B cell (primary cell): ENCODE measurements at places on chromosomes 11 and 22. TPM values are rescaled to one million over a fixed set of nuclear protein-coding genes. Genes with fewer than 3 reads are reported as not detected.
A peak's percentile ranks its signal among the peaks of the same experiment; 100 is the strongest.

- DNase-seq, result no peak
These were observed 8.0 kb upstream of the RAB38 start for GRCh38 chr11:88183233-88183632.

The CSKMT gene
- total RNA-seq, result 57.3 and 78.7 TPM in 2 replicates

DNA sequence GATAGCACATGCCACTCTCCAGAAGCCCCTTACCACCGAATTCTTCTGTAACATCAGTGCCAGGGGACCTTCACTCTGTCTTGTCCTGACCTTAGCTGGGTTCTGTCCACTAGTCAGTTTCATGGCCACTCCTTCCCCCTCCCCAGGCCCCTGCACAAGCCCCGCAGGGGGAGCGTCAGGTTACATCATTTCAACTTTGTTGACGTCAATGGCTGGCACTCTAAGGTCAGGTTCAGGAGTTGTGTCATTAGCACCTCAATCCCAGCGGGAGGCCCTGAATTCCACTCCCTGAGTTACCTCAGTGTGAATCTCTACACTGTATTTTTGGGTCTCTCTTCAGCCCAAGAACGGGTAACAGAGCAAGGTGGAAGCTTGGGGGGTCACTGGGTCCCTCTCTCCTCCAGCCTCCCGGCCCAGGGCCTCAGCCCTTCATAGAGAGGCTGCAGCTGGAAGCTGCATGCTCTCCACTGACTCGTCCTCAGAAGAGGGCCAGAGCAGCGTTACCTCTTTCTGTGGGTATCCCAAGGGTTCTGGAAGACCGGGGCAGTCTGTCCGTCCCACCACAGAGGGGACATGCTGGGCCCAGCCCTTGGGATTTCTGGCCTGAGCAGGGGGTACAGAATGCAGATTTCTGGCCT lies 10.3 kb downstream of the USH1C start:
- DNase-seq, result no peak

The PATE4 gene
- total RNA-seq, result not detected in 2 replicates

DNA sequence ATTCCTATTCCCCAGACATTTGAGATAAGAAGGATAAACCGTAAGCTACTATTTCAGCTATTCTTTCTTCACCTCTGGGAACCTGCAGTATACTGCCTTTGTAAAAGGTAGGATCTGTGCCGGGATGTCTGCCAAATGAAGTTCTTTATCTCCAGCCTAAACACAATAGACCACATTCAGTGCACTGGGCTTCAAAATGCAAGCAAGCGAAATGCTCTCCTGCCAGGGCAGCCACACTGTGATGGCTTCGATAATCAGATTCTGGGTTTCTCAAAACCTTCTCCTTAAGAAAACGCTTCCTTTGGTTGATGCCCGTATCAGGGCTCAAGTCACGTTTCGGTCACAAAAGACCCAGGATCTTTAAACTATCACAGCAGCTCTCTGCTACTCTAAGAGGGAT lies 299.5 kb upstream of the B3GAT1 start:
- no peak for DNase-seq

The VSIG10L2 gene
- not detected in 2 replicates for total RNA-seq

DNA sequence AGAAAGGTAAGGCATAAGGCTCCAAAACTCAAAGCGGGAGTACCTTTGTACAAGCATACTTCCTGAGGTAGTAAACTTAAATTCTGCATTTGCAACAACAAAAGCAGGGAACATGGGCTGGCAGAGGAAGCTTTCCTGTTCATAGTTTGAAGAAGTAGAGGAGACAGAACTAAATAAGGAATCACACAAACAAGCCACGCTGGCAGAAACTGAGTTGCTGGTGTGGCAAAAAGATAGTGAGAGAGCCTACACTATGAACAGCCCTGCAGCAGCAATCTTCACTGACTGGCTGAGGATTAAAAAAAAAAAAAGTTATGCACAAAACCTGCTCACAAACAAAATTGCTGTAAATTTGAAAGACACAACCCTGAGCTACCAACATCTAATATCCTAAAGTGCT lies 46.5 kb downstream of the FCHSD2 start:
- DNase-seq, result no peak

DNA sequence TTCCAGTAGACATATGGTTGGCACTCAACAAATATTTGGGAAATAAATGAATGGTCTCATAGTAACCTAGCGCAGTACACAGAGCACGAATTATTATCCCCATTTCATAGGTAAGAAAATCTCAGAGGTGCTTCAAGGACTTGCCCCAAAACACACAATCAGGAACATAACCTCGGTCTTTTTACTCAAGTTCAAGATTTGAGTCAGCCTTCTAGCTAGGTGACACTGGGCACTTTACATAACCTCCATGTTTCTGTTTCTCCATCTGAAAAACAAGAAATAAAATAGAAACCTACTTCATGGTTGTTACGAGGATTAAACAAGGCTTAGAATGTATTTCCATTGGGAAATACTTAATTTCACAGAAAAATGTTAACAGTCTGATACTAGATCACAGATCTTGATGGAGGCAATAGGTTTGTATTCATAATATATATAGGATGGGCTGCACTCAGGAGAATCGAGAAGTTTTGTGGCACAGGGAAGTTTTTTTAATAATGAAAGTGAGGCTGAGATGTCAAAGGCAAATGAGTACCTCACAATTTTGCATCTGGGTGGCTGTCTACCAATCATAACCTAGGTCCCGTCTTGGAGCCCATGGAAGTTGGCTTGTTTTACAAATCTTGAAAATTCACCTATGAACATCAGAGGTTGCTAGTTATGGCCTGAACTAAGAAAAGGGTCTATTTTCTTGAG lies 147.4 kb upstream of the ZC3H12C start:
- DNase-seq, result peak; percentile 8

The CRYBA4 gene
- total RNA-seq, result not detected in 2 replicates

DNA sequence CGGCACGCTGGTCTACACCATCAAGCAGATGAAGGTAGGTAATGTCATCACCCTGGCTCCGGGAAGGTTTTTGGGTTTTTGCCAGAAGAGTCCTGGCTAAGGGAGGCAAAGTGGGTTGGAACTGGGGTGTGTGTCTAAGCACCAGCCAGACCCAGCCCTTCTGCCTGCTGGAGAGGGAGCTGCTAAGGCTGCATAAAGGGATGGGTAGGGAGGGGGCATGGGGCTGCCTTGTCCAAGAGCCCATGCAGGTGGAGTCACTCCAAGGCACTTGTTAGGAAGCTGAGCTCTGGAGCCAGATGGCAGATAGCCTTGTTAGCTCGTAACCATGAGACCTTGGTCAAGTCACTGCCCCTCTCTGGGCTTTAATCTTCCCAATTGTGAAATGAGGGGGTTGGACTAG lies 48.0 kb downstream of the TIMP3 start:
- no peak for DNase-seq

GRCh38 chr22:35253946-35254345 lies 3.3 kb upstream of the HMGXB4 start:
- DNase-seq, result no peak

DNA sequence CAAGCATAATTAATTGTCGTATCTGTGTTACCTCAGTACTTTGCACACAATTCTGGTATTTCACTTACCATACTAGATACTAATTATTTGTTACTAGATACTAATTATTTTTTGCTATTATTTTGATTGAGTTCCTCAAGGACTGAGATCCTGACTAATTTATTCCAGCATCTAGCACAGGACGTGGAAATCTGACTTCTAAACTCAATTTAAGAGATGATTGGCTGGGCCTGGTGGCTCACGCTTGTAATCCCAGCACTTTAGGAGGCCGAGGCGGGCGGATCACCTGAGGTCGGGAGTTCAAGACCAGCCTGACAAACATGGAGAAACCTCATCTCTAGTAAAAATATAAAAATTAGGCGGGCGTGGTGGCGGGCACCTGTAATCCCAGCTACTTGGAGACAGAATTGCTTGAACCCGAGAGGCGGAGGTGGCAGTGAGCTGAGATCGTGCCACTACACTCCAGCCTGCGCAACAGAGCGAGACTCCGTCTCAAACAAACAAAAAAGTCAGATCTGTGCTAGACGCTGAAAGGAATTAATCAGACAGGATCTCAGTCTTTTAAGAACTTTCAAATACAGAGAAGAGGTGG lies 527 bp upstream of the MRPL48 start:
- no peak for DNase-seq

The RAB36 gene
- 1.9 and 3.3 TPM in 2 replicates for total RNA-seq

- no peak for DNase-seq
These were observed 1190.3 kb upstream of the RAG2 start for GRCh38 chr11:37788141-37788877.

- DNase-seq, result peak; percentile 57
These were observed 83.6 kb downstream of the BCR start for GRCh38 chr22:23263651-23264555.

DNA sequence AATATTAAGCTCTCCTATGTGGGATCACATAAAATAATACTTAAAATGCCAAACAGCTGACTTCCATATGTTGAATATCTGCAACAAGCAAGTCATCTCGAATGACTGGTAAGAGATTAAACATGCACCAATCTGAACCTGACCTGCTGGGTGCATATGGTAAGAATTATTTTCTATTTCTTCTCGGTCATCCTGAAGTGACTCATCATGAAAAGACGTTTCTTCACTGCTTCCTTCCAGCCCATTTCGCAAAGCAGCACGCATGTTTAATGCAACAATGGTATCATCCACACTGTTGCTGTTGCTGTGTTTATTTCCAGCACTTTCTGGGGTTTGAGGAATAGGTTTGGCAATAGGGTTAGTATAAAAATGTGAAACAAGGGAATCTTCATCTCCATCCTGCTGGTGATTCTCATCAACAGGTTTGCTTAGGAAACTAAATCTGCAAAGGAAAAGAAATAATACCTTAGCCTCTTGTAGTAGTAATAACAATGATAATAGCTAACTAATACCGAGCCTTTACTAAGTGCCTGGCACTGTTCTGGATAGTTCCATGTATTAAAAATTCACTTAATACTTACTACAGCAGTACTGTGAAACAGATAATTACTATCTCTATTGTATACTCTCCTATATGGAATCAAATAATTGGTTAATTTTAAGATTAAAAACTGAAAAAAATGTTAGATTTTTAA lies 52.0 kb upstream of the CHRNA10 start:
- no peak for DNase-seq

The SPI1 gene
- total RNA-seq, result 98.3 and 98.8 TPM in 2 replicates

The SMIM35 gene
- total RNA-seq, result 4.5 and 4.8 TPM in 2 replicates

The MYO18B gene
- total RNA-seq, result 0.15 TPM in 1 of 2 replicates, not detected in the other

DNA sequence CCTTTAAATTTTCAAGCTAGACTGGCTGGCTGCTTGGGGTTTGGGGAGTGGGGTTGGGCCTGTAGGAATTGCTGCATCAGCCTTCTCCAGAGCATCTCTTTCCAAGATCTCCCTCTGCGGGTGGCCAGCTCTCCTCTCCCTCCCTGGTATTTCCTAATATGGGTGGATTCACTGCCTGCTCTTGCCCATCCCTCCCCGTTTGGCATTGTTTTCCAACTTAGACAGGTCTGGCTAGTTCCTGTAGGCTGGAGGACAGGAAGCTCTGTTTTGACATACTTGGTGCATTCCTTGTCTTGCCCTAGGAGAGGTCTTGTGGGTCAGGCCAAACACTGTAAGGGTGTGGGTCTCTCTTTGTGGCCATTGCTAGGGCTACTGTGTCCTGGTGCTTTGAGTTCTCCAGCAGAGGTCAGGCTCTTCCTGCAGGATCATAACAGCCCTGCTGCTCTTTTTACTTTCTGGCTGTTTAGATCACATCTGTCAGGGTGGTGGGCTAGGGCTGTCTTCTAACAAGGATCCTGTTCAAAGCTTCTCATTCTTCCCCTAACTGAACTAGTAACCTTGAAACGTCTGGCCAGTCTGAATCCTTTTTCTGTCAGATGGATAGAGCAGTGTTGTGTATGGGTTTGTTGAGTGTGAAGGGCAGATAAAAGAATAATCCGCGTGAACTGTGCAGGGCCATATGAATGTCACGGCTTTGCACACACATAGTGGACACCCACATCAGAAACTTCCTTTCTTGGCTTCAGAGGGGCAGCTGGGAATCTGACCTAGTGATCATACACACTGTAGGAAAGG lies 18.3 kb upstream of the MICALL1 start:
- DNase-seq, result no peak

- peak; percentile 85 for DNase-seq
These were observed 5.3 kb upstream of the LRRN4CL start for GRCh38 chr11:62694455-62695167.

DNA sequence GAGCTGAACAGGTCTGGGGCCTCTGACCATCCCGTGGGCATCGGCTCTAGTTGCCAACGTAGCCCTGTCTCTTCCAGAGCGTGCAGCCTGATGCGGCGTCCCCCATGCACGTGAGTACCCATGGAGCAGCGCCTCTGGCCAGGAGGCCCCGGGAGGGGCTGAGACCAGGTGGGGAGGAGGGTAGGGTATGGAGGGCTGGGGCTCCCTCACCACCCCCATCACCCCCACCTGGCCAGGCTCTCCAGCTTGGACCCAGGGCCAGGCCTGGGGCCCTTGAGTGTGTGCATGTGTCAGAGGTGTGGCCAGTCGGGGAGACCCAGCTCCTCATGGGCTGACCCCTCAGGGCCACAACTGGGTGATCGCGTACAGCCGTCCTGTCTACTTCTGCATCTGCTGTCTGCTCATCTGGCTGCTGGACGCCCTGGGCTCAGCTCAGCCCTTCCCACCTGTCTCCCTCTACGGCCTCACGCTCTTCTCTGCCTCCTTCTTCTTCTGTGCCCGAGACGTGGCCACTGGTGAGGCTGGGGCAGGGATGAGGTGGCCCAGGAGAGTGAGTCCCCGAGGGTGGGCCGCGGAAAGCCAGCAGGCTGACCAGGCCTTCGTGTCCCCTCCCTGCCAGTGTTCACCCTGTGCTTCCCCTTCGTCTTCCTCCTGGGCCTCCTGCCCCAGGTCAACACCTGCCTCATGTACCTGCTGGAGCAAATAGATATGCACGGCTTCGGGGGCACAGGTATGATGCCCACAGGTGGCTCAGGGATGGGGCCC lies 8.5 kb downstream of the PCNX3 start:
- no peak for DNase-seq

- no peak for DNase-seq
These were observed 31.4 kb upstream of the LRRC10B start for GRCh38 chr11:61477126-61477525.

The PLEKHB1 gene
- 16.7 and 25.2 TPM in 2 replicates for total RNA-seq

GRCh38 chr11:121722431-121723245 lies 269.9 kb upstream of the SORL1-AS1 start:
- DNase-seq, result no peak

DNA sequence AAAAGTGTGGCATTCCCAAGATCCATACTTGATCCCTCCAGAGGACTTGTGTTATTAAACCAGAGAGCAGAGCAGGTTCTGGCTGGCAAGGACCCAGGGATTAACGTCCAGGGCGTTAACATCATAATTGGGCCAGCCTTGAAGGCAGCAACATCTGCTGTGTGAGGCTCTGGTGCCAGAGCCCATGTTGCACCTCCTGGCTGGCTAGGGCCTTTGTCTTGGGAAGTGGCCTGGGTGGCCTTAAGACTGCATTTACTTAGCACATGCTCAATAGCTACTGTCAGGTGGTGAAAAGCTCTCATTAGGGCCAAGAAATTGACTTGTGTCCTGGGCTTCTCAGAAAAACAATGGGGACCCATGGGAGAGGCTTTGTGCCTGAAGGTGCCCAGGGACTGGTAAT lies 66.6 kb downstream of the CACNG2 start:
- no peak for DNase-seq

The TRPC6 gene
- total RNA-seq, result not detected in 2 replicates

DNA sequence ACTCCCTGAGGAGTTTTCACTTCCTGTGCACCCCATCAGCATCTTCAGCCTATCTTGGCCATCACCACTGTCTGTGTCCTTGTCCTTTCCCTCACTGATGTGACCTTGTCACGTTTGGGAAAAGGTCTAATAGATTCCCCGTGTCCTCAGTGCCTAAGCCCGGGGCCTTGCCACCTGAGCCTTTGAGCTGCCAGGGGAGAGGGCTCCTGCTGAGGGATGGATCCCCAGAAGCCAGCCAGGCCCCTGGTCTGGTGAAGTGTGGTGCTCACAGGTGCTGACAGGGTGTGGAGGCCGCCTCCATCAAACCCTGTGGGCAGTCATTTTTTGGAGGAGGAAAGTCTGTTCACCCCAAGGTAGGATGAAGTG lies 47.2 kb downstream of the GAB4 start:
- DNase-seq, result no peak

GRCh38 chr11:94740083-94741021 lies 27.8 kb upstream of the AMOTL1 start:
- no peak for DNase-seq
